ENCODE measurements at places on chromosomes 5 and 9. TPM values are rescaled to one million over a fixed set of nuclear protein-coding genes. Genes with fewer than 3 reads are reported as not detected.

The ANXA2R gene
- total RNA-seq: 4.8 TPM

The SLC6A3 gene
- not detected for total RNA-seq

The CCDC152 gene
- not detected for total RNA-seq

The LHX3 gene
- total RNA-seq: not detected

The ZNF169 gene
- total RNA-seq: 2.4 TPM

The ANKRD31 gene
- total RNA-seq: 0.26 TPM

The GRIA1 gene
- total RNA-seq: not detected

The CCIN gene
- 0.22 TPM for total RNA-seq

The NMUR2 gene
- total RNA-seq: not detected

The FLT4 gene
- not detected for total RNA-seq

The RUSC2 gene
- total RNA-seq: 13.3 TPM

The FRMD3 gene
- 6.0 TPM for total RNA-seq
